NT2/D1 (cell line): ENCODE measurements at places on chromosomes 11 and 22.

GRCh38 chr11:24844406-24844805, 347.6 kb downstream of the LUZP2 start:
- no peak for DNase-seq

GRCh38 chr11:4086575-4087353, 7.8 kb upstream of the RRM1 start:
- no peak for DNase-seq

- DNase-seq: no peak
These were observed 8.7 kb downstream of the COMMD9 start for GRCh38 chr11:36280531-36280930.

GRCh38 chr11:69088676-69089146, 40.0 kb downstream of the TPCN2 start:
- peak; percentile 81 for DNase-seq

- no peak for DNase-seq
These were observed 216.5 kb downstream of the DYNC2H1 start for GRCh38 chr11:103325686-103326069.

DNA sequence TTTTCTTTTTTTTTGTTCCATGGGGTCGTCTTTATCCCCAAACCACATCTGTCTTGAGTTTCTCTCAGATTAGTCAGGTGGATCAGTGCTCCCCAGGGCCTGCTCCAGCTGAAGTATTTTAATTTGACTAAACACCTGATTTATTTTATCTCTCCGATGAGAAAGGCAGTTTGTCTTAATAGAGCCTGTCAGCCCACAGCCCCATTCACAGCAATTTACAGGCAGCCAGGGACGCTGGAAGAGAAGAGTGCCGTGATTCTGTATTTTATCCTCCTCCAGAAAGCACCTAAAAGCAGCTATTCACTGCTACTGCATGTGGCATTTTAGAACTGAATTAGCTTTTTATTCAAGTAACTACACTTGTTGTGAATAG, 164.5 kb downstream of the SOX6 start:
- no peak for DNase-seq

GRCh38 chr22:37538590-37539357, 19.6 kb upstream of the CARD10 start:
- peak; percentile 83 for DNase-seq

DNA sequence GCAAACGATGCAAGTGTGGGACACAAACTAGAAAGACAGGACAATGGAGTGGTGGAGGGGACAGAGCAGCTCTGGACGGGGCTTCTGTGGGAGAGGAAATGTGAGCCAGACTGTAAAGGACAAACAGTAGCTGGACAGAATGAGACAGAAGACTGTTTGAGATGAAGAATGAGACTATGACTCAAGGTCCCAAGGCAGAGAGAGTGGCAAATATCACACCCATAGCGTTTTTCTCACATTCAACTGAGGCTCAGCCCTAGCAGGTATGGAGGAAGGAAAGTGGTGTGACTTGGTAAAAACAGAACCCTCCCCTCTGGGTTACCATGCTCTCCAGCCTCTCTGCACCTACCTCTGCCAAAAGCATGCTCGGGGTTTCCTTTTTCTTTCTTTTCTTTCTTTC, 96.5 kb downstream of the RPL27A start:
- no peak for DNase-seq

- DNase-seq: peak; percentile 43
These were observed at the start of gene RIC3 for GRCh38 chr11:8168485-8169257. Gene RIC3, minus strand, starts transcription at chr11:8169025. Its CDS starts 36 bp downstream, at chr11:8168989.

DNA sequence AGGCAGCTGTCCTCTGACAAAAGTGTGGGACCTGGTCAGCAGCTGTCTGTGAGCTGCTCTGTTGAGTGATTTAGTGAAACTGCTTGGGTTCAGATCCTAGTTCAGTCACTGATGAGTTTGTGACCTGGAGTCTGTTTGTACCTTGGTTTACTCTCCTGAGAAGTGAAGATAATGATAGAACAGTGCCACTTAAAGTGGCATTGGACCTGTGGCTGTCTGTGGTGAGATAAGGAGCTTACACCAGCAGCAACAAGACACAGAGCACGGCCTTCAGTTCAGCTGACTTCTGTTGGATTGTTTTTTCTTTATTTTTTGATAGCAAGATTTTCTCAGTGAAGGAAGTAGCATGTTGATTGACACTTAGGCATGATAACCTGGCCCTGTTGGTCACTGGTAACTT, 46.2 kb upstream of the CTTN start:
- DNase-seq: no peak

DNA sequence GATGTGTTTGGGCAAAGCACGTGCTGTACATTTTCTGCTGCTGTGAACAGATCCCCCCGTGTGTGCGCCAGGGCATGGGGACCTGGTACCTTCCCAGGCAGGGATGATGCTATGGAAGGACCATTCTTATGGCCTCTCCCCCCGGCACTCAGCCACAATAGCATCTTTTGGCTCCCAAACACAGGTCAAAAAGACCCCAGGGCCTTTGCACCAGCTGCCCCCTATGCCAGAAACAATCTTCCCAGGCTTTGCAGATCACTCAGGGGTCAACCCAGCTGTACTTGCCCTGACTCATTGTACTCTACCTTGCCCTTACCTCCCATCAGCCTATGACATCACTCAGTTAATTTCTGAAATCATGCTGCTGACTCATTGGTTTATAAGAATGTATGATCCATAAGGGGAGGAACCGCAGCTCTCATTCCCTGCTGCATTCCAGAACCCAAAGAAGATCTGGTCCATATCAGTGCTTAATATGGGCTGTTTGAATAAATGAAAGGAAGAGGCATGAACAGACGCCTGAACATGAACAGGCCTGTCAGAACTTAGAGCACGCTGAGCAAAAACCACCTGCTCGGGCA, 100.7 kb downstream of the CELSR1 start:
- no peak for DNase-seq

DNA sequence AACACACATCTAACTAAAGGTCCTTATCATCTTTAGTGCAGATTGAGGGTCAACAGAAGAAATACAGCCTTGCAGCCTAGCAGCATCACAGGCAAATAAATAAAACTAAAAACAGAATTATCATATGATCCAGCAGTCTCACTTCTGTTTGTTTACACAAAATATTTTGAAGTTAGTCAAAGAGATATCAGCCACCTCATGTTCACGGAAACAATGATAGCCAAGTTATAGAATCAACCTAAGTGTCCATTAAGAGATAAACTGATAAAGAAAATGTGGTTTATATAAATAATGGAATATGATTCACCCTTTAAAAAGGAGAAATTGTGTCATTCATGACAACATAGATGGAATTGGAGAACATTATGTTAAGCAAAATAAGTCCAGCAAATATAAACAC, 738.1 kb upstream of the CCDC90B start:
- DNase-seq: no peak

DNA sequence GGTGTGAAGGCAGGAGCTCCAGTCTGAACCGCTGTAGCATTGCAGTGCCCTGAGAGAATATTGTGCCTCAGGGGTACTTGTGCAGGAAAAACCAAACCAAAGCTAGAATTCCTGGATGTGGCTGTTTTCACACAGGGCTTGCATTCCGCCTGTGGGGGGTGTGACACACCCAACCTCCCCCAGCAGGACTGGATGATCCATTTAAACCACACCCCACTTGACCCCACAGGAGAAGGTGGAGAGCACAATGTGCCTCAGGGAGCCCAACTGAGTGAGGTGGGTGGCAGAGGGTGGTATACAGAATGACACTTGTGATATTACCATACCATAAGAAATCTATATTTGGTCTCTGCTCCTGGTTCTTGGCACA, 66.9 kb upstream of the SLC22A12 start:
- DNase-seq: no peak

GRCh38 chr22:20585639-20586402, 78.4 kb downstream of the MED15 start:
- no peak for DNase-seq
